NCI-H524 (cell line): ENCODE measurements at places on chromosomes 2 and 18.

DNA sequence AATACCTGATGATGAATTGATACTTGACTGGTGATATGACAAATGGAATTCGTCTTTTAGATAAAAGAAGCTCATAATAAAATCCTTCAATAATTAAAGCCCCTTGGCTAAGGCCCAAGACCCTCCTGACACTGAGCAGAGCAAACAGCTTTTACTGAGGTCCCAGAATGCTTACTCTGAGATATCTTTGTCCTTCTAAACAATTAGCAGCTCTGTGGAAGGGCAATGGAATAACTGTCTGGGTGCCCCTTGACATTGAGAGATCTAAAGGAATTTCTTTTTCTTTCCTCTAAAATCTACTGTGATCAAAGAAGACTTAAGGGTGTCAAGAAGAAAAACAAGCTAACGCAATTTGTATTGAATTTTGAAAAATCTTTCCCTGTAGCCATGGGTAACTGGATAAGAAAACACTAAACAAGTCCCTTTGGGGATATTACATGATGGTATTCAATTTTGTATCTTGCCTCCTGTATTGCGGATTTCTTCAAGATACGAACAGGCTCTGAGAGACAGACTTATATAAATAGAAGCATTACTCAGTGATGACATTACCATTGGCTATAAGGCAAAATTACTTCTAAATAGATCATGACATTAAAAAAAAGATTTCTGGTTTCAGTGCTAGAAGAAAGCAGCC, 128.8 kb downstream of the MREG start:
- DNase-seq, result no peak

DNA sequence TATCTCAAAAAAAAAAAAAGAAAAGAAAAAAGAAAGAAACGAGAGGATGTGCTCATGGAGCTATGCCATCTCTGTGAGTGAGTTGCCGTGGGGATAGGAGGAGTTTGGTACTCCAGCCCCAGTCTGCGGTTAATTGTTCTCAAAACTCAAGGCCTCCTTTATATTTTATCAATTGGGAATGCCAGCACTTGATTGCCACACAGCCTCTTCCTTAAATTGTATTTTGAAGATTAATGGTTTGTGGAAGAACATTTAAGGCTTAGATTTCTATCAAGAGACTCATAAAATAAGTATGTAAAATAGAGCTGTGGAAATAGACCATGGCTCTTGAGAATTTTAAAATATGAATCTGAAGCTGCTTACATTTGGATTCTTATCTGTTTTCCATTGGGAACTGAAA, 29.8 kb downstream of the KCNE4 start:
- DNase-seq, result no peak

DNA sequence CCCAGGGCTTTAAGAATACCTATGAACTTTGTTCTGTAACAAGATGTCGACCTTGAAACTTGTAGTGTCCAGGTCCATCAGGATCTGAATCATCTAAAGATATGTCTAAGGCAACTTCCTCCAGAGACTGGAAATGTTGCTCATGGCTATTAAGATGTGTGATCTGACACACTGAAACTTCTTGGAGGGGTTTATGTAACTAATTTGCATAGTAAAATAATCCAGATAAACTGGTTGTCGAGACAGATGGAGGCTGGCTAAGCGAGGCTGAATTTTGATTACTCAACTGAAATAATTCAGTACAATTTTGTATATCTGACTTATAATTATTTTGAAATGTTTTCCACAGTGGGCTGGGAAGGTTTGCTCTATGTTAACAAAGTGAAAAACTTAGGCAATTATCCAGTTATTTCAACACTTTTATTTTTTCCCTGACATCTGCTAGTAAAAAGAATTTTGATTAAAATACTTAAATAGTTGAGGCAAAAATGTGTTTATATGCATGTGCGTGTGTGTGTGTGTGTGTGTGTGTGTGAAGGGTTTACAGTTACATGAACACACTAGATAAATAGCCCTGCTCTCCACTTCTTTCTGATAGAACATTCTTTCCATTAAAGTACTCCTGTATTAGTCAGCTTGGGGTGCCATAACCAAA, 11.4 kb upstream of the MAP3K20 start:
- DNase-seq, result no peak

GRCh38 chr18:64513401-64513800, 364.5 kb upstream of the LINC00305 start:
- DNase-seq, result no peak

GRCh38 chr18:57981308-57982028, 62.6 kb upstream of the NEDD4L start:
- no peak for DNase-seq

GRCh38 chr2:129646107-129646506, 333.4 kb upstream of the RAB6C start:
- no peak for DNase-seq

GRCh38 chr2:24638568-24638967, 147.5 kb downstream of the NCOA1 start:
- DNase-seq, result no peak
